Activated T-helper 1 cell treated with anti-CD3 and anti-CD28 coated beads, Interleukin-12 subunit alpha, Interleukin-12 subunit beta, Interleukin-2, Interleukin-4 antibody, amounts not matched to agents 30 ng/mL and 10 ng/mL and 1 ng/mL, durations not matched to agents 14 hours and 24 hours and 36 hours (primary cell): ENCODE measurements at places on chromosomes 1 and 21. TPM values are rescaled to one million over a fixed set of nuclear protein-coding genes. Genes with fewer than 3 reads are reported as not detected.
A peak's percentile ranks its signal among the peaks of the same experiment; 100 is the strongest.

GRCh38 chr1:180530501-180530900, 28.1 kb upstream of the ACBD6 start:
- no peaks in the 10 kb centered on the region for H3K36me3 ChIP-seq
- no peak for DNase-seq
- no peak overlapping the region for H3K27ac ChIP-seq
- H3K4me3 ChIP-seq, result no peak overlapping the region
- H3K4me1 ChIP-seq, result no peaks in the 10 kb centered on the region
- peaks cover 4% of the 10 kb centered on the region for H3K27me3 ChIP-seq

- no peak overlapping the region for H3K4me3 ChIP-seq
- H3K27me3 ChIP-seq, result peaks cover 2% of the 10 kb centered on the region
- no peak overlapping the region for H3K27ac ChIP-seq
Observed at GRCh38 chr21:38459490-38459889, 38.8 kb downstream of the ERG start.

OR2M3 gene
- not detected in 2 replicates for total RNA-seq

GRCh38 chr1:116453906-116454305, 80.9 kb downstream of the ATP1A1 start:
- H3K36me3 ChIP-seq, result no peaks in the 10 kb centered on the region
- H3K27me3 ChIP-seq, result peaks cover 3% of the 10 kb centered on the region
- H3K4me1 ChIP-seq, result no peaks in the 10 kb centered on the region
- no peak overlapping the region for H3K27ac ChIP-seq
- H3K4me3 ChIP-seq, result no peak overlapping the region
- no peak for DNase-seq

FLG gene
- total RNA-seq, result not detected in 2 replicates

- H3K27me3 ChIP-seq, result peaks cover 2% of the 10 kb centered on the region
- no peak overlapping the region for H3K4me3 ChIP-seq
- no peak for DNase-seq
- H3K4me1 ChIP-seq, result no peaks in the 10 kb centered on the region
Observed at GRCh38 chr1:224052772-224053171, 61.1 kb upstream of the FBXO28 start.

DNA sequence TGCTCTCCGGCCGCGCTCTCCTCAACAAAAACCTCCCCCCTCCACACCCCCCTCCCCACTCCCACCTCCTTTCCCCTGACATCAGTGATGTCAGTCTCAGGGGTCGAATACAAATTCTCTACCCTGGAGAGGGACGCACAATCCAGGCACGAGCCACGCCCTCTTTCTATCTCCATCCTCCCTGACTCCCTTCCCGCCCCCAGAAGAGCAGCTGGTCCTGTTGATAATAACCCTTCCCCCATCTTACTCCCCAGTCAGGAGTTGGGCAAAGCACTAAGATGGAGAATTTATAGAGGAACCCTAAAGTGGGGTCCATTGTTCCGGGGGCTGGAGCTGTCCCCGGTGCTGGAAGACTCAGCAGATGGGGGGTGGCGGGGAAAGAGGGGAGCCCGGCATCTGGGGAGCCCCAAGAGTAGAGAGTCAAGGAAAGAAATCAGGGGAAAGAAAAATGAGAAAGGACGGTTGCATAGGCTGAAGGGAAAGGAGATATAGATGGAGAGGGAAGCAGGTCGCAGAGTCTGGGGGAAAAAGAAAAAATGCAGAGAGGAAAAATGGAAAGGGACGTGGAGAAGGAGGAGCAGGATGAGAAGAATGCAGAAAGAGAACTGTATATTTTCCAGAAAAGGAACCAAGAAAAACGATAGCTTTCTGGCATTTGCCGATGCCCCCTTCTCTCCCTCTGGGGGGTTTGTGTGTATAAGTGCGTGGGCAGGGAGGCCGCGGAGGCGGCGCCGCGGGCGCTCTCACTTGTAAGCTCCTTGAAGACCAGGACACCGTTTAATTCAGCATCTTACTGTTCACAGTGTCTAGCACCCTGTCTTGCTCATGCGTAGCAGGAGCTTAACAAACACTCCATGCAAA, at the start of gene CELF3:
Gene CELF3 (minus strand): TSS at position 33 of the 861 bp plus-strand sequence. CDS start 783 bp downstream, outside the sequence.
- no peak within 1 kb of the TSS for H3K4me3 ChIP-seq
- H3K27me3 ChIP-seq, result peaks cover 67% of the 10 kb centered on the region
- peaks cover 18% of the 10 kb centered on the region for H3K4me1 ChIP-seq
- no peak for DNase-seq
- no peak within 1 kb of the TSS for H3K27ac ChIP-seq

ASPM gene
- 26.8 and 27.5 TPM in 2 replicates for total RNA-seq

DNA sequence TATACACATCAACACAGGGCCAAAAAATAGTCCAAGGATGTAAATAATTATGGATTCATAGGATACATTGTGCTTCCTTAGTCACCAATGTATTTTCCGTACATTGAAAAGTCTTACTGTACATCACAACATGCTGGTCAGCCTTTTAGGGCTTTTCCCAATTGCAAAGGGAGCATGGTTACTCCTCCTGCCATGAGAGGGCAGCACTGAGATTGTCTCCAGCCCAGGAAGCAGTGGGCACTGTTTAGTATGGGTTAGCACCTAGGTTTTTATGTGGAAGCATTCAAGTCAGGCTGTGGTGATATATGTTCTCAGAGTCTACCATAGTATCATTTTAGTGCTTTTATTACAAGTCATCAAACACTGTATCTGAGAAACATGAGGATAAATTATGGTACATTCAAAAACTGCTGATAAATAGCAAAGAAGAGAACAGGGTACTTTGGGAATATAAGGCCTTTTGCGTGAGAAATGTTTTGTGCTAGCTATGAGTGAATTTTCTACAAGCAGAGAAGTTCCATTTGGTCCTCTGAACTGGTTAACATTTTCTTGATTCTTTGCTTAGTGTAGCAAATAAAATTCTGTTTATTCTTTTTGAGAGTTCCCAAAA, 34.0 kb downstream of the ST6GALNAC5 start:
- no peaks in the 10 kb centered on the region for H3K4me1 ChIP-seq
- DNase-seq, result peak; percentile 7
- H3K27me3 ChIP-seq, result no peaks in the 10 kb centered on the region

GRCh38 chr1:186974774-186975181, 146.0 kb downstream of the PLA2G4A start:
- H3K27me3 ChIP-seq, result no peaks in the 10 kb centered on the region
- DNase-seq, result no peak
- no peak overlapping the region for H3K4me3 ChIP-seq
- no peak overlapping the region for H3K27ac ChIP-seq

GRCh38 chr1:145757420-145757819, 38.1 kb downstream of the CD160 start:
- no peak overlapping the region for H3K27ac ChIP-seq
- no peak overlapping the region for H3K4me3 ChIP-seq
- H3K36me3 ChIP-seq, result peaks cover 52% of the 10 kb centered on the region
- H3K27me3 ChIP-seq, result no peaks in the 10 kb centered on the region
- no peak for DNase-seq

GRCh38 chr1:16900751-16901150, 5.0 kb downstream of the RNU1-2 start:
- no peak for DNase-seq
- H3K27ac ChIP-seq, result no peak overlapping the region
- H3K4me3 ChIP-seq, result no peak overlapping the region
- H3K4me1 ChIP-seq, result peaks cover 31% of the 10 kb centered on the region
- peaks cover 1% of the 10 kb centered on the region for H3K27me3 ChIP-seq

DNA sequence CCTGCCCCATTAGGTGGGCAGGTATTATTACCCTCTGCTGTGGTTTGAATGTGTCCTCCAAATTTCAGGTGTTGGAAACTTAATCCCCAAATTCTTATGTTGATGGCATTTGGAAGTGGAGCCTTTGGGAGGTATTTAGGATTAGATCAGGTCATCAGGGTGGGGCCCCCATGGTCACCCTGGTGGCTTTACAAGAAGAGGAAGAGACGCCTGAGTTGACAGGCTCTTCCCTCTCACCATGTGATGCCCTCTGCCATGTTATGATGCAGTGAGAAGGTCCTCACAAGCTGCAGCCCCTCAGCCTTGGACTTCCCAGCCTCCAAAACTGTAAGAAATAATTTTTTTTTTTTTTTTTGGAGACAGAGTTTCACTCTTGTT, 8.8 kb upstream of the THEMIS2 start:
- H3K4me1 ChIP-seq, result peaks cover 53% of the 10 kb centered on the region
- no peaks in the 10 kb centered on the region for H3K27me3 ChIP-seq
- no peak overlapping the region for H3K4me3 ChIP-seq
- H3K36me3 ChIP-seq, result no peaks in the 10 kb centered on the region
- DNase-seq, result no peak

PALMD gene
- total RNA-seq, result not detected in 2 replicates

- peaks cover 10% of the 10 kb centered on the region for H3K4me1 ChIP-seq
- no peaks in the 10 kb centered on the region for H3K27me3 ChIP-seq
- no peak for DNase-seq
- H3K27ac ChIP-seq, result no peak overlapping the region
- peaks cover 21% of the 10 kb centered on the region for H3K36me3 ChIP-seq
Observed at GRCh38 chr1:184069675-184070074, 18.1 kb downstream of the TSEN15 start.

DNA sequence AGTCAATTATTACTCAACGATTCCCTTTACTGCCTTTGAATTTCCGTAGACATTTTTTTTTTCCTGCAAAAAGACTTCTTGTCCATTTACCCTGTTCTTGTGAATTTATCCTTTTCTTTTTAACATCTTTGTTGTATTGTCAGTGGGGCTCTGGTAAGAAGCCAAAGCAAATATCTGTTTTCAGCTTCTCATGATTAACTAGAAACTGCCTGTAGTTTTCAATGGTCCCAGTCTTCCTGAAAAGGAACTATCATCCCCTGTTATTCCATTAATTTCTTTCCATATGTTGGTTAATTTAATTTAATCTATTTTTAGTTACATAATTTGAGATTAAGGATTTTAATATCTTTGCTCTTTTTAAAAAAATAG, 28.0 kb downstream of the SH3BGR start:
- no peak overlapping the region for H3K4me3 ChIP-seq
- H3K27ac ChIP-seq, result no peak overlapping the region
- peaks cover 2% of the 10 kb centered on the region for H3K27me3 ChIP-seq
- H3K36me3 ChIP-seq, result no peaks in the 10 kb centered on the region

DNA sequence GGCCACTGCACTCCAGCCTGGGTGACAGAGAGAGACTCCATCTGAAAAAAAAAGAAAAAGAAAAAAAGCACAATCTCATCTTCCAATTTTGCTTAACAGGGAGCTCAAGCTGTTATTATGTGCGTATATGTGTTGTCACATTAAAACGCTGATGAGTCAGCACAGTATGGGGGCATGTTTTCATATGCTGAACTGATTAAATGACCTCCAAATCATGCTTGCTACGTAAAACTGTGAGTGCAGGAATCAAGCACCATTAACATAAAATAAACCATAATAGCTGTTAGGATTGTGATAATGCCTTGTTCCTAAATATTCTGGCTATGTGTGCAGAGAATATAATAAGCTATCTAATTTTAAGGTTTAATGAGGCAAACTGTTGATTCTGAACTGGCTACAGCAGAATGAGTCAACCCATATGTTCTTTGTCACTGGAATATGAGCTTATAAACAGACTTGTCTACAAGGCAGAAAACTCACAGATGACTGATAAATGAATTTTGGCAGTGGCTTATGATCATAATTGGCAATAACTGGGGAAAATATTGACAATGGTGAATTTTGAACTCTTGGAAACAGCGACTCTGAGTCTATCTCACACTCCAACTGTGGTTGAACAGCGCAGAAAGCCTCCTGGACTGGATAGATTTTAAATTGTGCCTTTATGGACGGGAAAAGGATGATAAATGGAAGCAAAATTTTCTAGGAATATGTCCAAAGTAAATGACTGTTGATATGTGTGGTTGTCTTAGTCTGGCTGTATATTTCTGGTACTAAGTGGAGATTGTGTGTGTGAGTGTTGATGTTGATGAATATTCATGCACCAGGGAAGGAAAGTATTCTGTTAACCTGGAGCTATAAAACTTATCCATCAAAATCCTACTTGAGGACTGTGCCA, 75.5 kb downstream of the VCAM1 start:
- H3K36me3 ChIP-seq, result no peaks in the 10 kb centered on the region
- no peak for DNase-seq
- H3K27me3 ChIP-seq, result peaks cover 10% of the 10 kb centered on the region
- H3K4me1 ChIP-seq, result no peaks in the 10 kb centered on the region
- H3K27ac ChIP-seq, result no peak overlapping the region

WNT4 gene
- not detected in 2 replicates for total RNA-seq

- H3K36me3 ChIP-seq, result no peaks in the 10 kb centered on the region
- no peak overlapping the region for H3K27ac ChIP-seq
- peaks cover 6% of the 10 kb centered on the region for H3K27me3 ChIP-seq
Observed at GRCh38 chr1:113576271-113576670, 183.0 kb downstream of the PHTF1 start.

- peaks cover 4% of the 10 kb centered on the region for H3K27me3 ChIP-seq
- peaks cover 47% of the 10 kb centered on the region for H3K36me3 ChIP-seq
- peak overlapping the region; percentile 97 for H3K27ac ChIP-seq
- peak overlapping the region; percentile 65 for H3K4me3 ChIP-seq
- peak; percentile 85 for DNase-seq
Observed at GRCh38 chr21:33947451-33948095, 32.0 kb upstream of the ATP5PO start.

CSRP1 gene
- total RNA-seq, result 66.0 and 66.2 TPM in 2 replicates

GNAT2 gene
- 0.44 and 1.2 TPM in 2 replicates for total RNA-seq

- no peaks in the 10 kb centered on the region for H3K36me3 ChIP-seq
- no peak overlapping the region for H3K4me3 ChIP-seq
- no peak for DNase-seq
Observed at GRCh38 chr1:232045139-232045994, 418.8 kb downstream of the DISC1 start.

DNA sequence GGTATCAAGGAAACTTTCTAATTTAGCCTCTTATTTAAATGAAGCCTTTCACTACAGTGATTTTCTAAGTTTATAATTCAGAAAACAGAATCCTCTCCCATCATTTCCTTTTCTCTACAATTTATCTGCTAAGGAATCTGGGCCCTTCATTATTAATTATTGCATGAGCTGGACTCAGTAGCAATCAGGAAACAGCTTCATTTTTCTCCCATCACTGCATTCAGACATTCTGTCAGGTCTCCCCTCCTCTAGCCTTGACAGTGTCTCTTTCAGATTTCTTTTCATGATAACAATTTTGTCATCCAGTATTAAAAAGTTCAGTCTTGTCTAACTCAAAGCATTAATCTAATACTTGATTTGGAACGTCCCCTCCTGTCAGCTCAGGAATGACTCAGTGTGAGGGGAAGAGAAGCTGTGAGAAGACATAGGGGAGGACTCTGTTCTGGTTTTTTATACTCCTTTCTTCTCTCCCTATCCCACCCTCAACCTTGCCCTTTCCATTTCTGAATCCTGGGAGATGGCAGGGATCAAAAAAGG, 28.1 kb downstream of the SLC44A5 start:
- H3K36me3 ChIP-seq, result no peaks in the 10 kb centered on the region
- no peaks in the 10 kb centered on the region for H3K27me3 ChIP-seq
- H3K4me1 ChIP-seq, result no peaks in the 10 kb centered on the region
- DNase-seq, result no peak

GRCh38 chr1:114315631-114316030, 162.0 kb upstream of the SYT6 start:
- H3K27ac ChIP-seq, result no peak overlapping the region
- H3K36me3 ChIP-seq, result no peaks in the 10 kb centered on the region
- H3K4me1 ChIP-seq, result no peaks in the 10 kb centered on the region
- no peak overlapping the region for H3K4me3 ChIP-seq
- DNase-seq, result no peak
